ENCODE measurements at places on chromosomes 7 and 10.

DNA sequence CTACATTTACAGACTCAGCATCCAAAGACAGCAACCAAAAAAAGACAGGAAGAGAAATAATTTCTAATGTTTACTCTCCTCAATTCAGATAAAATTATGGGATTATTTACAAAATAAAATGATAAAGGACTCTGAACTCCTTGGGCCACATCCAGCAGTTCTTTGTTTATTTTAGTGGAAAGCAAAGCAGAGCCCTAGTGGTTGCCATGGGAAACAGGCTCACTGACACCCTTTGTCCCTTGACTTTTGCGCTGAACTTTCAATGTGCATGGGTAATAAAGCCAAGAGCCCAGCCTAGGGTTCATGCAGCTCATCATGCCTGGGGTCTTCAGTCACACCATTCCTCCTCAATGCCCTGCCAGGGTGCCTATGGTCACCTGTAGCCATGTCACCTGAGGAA is 442.6 kb upstream of the IGFBP3 start:
- no peak for DNase-seq

DNA sequence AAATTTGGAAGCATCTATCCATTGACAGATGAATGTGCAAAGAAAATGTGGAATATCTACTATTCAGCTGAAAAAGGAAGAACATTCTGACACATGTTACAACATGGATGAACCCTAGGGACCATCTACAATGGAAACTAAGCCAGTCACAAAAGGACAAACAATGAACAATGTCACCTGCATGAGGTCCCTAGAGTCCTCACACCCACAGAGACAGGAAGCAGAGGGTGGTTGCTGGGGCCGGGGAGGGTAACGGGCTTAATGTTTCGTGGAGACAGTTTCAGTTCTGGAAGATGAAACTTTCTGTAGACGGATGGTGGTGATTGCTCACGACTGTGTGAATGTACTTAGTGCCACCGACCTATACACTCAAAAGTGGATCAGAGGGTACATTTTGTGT is 282.9 kb downstream of the ADARB2 start:
- no peak for DNase-seq

GRCh38 chr10:72616716-72617115 is 9.2 kb downstream of the MICU1 start:
- no peak for DNase-seq

- DNase-seq: no peak
These were observed 138.1 kb downstream of the ADAM22 start for GRCh38 chr7:88071994-88072714.

DNA sequence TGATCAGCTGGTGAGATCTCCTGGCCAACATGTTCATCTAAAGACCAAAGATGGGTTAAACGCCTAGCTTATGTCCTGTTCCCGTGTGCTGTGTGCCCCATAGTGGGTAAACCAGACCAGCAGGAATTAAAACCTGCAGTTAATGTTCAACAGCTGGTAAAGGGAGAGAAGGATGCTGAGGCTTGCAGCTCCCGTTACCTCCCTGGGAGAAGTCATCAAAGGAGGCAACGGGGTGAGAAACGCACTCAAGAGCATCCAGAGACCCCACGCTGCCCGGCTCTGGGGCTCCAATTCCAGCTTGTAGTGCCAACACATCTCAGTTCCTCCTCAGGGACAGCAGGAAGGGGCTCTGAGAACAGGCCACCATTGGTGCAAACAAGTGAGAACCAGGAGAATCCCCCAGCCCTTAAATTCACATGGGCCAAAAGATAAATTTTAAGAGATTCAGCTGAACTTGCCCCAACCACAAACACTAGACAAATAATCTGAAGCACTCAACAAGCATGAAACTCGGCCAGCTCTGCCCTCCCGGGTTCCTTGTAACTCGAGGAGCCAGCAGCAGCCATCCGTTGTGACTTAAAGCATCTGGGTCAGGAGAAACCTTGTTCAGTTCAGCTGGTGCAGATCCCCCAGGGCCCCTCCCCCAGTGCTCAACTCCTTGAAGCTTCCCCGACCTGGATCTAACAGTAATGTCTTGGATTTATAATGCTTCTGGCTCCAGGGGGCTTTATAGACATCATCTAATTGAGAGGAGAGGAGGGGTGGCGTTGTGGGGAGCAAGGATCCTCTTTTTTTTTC is 29.4 kb downstream of the FAM241B start:
- no peak for DNase-seq

DNA sequence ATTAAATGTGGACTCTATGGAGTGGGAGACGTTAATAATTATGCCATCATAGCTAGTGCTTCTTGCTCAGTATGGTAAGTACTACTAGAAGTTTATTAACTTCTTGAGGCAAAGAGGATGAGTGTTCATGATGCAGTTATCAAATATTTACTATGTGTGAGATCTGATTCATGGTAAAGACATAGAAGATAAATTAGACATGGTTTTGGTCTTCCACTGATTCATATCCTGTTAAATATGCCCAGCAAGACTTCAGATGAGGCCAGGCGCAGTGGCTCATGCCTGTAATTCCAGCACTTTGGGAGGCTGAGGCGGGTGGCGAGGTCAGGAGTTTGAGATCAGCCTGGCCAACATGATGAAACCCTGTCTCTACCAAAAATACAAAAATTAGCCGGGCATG is 547.1 kb upstream of the ANKRD30A start:
- DNase-seq: no peak

DNA sequence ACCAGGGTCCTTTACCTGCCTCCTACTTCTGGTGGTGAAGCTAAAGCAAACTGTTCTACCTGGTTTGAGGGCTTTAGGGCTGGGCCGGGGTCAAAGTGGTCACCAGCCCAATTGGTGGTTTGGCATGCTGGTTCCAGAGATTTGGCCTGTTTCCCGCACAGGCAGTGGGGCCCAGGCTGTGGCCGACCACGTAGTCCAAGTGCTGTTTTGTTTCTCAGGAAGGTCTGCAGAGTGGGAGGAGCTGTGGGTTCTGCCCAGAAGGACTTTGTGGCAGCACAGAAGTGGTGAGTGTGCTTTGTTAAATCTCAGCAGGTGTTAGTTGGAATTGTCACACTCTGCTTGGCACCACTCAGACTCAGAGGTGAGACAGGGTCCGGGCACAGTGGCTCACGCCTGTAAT is 85.8 kb downstream of the MKX start:
- no peak for DNase-seq

- DNase-seq: no peak
These were observed 64.0 kb downstream of the DMBT1 start for GRCh38 chr10:122624546-122624945.

- DNase-seq: no peak
These were observed 82.9 kb upstream of the STRIP2 start for GRCh38 chr7:129351320-129351719.

DNA sequence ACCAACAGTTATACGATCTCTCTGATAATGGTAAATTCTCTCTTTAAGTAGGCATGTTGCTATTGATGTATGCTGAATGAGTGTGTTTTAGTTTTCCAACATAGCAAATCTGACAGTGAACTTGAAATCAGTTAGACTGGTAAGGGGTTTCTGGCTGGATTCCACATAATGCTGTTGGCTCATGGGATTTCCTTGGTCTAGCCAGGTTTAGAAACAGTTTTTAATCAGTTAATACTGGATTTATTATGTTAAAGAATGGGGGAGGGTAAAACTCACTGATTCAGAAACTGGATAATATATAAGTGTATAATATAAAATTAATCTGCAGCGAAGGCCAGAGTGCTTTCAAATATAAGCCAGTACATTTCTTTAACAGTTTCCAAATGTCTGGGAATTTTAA is 55.6 kb downstream of the PCDH15 start:
- DNase-seq: no peak

DNA sequence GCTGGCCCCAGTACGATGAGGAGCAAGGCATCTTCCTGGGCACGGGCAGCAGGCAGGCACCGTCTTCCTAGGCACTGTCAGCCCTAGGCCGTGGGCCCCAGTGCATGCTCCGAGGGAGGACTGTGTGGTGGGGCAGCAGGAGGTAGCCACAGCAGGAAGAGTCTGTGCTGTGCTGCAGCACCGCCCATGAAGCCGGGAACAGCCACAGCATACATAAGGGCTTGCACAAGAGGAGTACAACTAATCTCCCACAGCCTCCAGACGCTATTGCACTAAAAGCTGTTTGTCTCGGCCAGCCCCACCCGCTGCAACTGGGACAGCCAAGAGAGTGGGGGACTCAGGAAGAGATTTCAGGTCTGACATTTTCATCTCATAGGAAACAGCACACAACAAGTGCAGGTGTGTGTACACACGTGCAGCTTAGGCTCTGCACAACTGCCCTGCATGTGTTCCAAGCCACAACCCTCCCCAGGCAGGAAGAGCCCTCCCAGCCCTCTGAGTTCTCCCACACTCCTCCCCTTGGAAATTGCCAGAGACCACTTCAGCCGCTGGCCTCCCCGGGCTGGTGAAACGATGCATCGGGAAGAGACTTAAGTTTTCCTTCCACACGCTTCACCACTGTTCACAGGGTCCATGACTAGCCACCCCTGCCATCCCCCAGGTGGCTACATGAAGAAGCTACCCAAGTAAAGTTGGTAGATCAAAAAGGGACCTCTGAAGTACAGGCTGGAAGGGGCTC is 88.1 kb upstream of the DDC start:
- no peak for DNase-seq

GRCh38 chr10:76354921-76355320 is 923.5 kb downstream of the LRMDA start:
- DNase-seq: no peak

Data from T-helper 2 cell (primary cell).